ACHN (cell line): ENCODE measurements at places on chromosomes 3 and 15.

DNA sequence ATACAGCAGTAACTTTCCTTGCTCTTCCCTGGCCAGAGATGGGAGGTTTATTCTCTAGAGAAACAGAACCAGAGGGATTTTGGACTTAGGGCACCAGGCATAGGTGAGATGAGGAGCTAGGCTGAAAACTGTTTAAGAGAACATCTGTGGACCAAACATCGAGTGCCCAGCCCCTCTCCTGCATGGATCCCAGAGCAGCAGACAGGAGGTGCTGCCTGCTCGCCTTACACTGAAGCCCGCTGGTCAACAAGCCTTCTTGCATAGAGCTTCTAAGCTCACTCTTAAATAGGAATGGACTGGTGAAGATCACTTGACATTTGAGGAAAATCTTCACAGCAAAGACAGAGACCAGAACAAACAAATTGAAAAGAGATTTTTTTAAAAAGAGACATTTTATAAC is 41.2 kb downstream of the PARP15 start:
- DNase-seq, result no peak

DNA sequence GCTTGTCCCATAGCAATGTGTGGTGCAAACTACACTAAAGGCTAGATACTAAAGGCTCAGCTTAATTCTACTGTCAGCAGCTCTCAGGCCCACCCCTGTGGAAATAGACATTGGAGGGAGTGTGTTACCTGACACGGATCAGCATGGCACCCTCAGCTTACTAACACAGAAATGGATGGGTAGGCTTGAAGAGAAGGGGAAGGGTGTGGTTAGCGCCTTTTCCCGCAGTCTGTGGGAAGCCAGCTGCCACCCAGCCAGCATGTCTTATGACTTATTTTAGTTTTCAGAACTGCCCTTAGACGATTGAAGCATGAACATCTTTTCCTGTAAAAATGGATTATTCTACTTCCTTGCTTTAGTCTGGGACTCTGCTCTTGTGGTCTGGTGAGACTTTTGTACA is 25.8 kb upstream of the ADPGK start:
- DNase-seq, result no peak

DNA sequence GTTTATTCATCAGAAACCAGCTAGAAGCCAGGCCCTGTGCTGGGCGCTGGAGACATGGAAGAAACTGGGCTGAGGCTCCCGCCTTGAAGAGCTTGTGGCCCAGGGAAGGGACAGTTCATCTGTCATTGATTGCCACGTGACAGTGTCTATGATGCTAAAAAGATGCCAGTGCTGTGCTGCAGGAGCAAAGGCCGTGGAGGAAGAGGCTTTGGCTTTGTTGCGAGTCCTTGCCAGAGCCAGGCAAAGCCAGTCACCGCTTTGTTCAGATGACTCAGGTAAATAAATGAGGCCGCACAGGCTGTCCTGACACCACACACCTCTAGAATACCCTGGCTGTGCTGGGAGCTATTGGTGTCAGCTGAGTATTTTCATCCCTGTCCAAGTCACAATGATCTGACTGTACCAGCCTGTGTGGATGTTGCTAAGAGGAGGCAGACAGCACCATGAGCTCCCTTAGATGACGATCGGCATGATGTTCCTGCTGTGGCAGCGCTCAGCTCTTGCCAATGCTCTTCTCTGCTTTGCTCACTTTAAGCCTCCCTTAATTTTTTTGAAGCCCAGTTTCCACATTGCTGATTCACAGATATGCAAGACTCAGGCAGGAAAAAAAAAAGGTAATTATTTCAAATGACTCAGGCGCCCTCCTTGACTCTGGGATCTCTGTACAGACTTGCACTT is 77.5 kb downstream of the CCNL1 start:
- DNase-seq, result peak; percentile 79

- no peak for DNase-seq
Measured at GRCh38 chr3:114308830-114309229, 15.0 kb downstream of the TIGIT start.

DNA sequence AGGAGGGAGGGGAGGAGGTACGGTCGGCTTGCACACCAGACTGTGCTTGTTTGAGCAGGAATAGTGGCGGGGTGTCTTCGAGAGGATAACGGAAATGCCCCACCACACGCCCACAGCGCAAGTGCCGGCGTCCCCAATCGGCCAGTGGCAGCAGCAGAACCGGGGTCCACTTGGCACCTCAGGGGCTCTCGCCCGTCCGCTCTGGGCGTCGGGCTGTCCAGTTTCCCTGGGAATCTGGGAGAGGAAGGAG is 53.7 kb downstream of the CCDC54 start:
- DNase-seq, result peak; percentile 38

- DNase-seq, result no peak
Measured at GRCh38 chr3:154250291-154250690, 74.0 kb downstream of the DHX36 start.

DNA sequence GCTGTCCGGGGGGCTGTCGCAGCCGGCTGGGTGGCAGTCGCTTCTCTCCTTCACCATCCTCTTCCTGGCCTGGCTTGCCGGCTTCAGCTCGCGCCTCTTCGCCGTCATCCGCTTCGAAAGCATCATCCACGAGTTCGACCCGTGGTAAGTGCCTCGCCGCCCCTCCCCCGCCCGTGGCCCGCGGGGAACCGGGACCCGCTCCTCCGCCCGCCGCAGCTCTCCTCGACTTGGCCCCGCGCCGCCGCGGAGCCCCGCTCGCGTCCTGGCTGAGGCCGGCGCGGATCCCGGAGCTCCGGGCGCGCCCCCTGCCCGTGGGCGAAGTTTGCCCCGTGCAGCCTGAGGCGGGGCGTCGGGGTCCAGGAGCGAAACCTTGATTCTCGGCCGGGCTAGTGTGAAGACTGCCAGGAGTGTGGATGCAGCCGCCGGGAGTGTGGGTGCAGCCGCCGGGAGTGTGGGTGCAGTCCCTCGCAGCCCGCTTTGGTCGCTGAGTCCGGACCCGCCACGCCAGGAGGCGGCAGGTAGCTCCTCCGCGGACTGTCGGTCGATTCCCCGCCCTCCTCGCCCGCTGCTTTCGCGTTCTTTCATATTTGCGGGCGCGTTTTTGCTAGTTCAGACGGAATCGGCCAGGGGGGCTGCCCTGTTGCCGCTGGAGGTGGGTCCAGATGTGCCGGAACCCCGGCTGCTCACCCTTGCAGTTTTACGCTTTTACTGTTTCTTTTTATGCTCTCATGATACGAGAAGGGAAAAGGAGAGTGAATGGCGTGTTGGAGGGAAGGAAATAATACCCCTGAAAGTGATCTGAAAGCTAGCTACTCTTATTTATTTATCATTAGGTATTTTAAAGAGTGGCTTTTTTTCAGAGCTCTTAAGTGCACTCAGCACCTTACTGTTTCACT is 692 bp downstream of the STT3B start:
- DNase-seq, result peak; percentile 48

DNA sequence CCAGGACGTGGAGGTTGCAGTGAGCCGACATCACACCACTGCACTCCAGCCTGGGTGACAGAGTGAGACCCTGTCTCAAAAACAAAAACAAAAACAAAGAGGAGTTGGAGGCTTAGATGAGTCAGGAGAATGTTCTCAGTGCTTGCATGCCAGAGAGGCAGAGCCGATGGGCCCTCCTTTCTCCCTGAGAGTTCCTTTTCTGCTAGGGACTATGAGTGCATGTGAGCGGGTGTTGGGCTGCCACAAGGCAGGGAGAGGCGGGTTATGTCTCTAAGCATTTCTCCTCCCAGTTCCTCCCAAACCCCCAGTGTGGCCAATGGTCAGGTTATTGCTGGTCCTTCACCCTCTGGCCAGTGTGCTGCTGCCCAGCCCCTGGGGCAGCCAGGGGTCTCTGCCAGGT is 45.1 kb downstream of the RTP1 start:
- DNase-seq, result no peak

- no peak for DNase-seq
Measured at GRCh38 chr15:69601711-69602504, 149.3 kb downstream of the RPLP1 start.

- DNase-seq, result no peak
Measured at GRCh38 chr15:64739577-64740143, 35.7 kb downstream of the RBPMS2 start.

GRCh38 chr15:67199881-67200763 is 54.3 kb downstream of the AAGAB start:
- no peak for DNase-seq

DNA sequence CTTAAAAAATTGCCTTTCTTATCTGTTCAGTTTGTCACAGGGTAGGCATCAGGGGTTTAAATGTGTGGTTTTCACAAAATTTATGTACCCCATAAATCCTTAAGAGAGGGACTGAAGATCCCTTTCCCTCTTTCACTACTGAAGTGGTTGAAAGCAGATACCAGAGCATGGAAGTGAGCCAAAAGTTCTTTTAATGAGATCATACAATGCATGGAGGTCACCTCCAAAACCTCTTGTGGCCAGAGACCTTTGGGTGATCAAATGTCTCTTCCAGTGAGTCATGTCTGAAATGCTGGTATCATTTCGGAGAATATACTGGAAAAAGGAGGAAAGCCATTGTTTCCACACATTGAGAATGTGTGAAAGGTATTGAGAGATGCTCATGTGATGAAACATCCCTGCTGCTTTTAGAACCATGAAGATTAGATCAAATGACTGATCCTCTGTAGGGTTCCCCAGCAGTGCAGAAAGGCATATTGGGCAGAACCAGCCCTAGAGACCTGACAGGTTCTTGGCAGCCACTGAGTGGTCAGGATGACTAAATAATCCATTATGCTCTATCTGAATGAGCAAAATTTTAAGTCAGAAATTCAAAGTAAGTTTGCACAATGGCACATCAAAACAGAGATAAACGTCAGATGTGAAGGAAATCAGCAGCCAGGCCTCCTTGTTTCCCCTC is 165.8 kb upstream of the SLC2A2 start:
- DNase-seq, result peak; percentile 63

DNA sequence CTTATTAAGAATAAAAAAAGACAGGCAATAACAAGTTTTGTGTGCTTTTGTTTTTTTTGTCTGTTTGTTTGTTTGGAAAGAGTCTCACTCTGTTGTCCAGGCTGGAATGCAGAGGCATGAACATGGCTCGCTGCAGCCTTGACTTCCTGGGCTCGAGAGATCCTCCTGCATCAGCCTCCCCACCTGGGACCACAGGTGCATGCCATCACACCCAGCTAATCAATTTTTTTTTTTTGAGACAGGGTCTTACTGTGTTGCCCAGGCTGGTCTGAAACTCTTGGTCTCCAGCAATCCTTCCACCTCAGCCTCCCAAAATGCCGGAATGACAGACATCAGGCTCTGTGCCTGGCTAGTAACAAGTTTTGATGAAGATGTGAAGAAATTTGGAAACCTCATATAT is 73.1 kb upstream of the GCNT3 start:
- DNase-seq, result no peak

DNA sequence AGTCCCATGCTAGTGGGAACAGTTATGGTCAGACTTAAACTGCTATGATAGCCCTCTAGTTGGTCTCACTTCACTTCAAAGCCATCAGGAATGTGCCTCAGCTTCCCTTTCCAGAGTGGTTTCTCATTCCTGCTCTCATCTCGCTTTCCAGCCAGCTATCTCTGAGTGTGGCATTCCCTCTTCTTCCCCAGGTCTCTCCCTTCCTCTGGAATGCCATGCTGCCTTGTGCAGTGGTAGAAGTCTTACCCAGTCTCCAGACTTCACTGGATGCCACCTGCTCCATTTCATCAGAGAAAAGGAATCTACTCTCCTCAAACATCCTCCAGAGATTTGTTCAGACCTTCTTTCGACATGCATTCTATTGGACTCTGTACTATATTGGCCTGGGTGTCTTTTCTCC is 83.0 kb downstream of the AGBL1 start:
- DNase-seq, result no peak

DNA sequence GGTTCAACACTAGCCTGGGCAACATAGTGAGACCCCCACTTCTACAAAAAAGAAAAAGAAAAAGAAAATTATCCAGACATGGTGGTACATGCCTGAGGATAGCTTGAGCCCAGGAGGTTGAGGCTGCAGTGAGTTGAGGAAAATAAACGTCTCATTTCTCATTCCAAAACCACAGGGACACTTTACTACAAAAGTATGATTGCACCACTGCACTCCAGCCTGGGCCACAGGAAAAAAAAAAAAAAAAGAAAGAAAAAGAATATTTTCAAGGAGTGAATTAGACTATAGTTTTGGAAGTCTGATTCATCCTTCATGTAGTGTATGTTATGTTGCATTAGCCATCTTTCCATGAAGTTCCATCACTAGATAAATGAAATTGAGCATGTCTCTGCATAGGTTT is 149.5 kb upstream of the THBS1 start:
- no peak for DNase-seq

DNA sequence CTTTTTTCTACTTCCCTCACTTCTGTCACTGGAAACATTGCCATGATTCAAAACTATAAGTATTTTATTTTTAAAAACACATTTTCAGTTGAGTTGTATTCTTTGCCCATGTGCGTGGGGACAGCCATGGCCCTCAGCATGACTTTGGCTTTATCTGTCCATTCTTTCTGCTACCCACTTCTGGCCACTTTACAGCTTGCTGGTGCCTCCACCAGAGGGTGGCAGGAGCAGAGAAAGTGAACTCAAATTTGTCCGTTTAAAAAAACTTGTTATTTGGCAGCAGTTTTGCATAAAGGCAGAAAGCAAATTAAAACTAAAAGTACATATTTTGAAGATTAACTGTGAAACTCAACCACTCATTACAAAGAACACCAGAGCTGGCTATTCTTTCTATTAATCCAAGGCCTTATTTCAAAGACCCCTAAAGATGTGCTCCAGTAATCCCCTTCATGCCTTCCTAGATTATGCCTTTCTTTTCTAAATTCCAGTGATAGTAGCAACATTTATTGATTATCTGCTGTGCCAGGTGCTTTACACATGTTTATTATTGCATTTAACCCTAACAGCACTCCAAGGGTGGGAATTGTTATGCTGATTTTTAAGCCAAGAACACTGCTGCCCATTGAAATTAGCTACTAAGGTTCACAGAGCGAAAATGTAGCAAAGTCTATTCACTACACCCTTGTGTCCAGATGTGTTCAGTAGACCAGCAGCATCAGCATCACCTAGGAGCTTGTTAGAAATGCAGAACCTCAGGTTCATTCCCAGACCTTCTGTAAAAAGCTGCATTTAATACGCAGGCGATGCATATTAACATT is 134.8 kb downstream of the THRB start:
- DNase-seq, result peak; percentile 3

- DNase-seq, result no peak
Measured at GRCh38 chr15:49075881-49076280, 29.6 kb upstream of the SECISBP2L start.

GRCh38 chr3:192917028-192917403 is 640 bp downstream of the MB21D2 start:
- DNase-seq, result peak; percentile 50

GRCh38 chr15:83053151-83053550 is 13.9 kb downstream of the BTBD1 start:
- DNase-seq, result peak; percentile 31
